ENCODE measurements at places on chromosomes 11 and 22.

DNA sequence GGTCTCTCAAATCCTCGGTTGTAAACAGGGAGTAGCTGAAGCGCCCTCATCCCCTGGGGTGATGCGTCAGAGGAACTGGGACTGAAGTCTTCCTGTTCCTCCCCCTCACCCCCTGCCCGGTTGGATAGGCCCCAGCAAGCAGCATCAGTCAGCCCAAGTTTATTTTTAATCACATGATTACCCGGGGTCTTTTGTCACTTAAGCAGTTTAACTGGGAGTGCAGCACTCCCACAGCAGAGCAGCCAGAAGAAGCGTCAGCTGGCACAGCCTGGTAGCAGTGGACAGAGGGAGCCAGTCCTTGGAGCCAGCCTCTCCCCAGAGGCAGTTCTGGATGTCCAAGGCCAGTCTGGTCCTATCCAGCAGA lies 342.1 kb downstream of the CTTN start:
- DNase-seq: no peak

DNA sequence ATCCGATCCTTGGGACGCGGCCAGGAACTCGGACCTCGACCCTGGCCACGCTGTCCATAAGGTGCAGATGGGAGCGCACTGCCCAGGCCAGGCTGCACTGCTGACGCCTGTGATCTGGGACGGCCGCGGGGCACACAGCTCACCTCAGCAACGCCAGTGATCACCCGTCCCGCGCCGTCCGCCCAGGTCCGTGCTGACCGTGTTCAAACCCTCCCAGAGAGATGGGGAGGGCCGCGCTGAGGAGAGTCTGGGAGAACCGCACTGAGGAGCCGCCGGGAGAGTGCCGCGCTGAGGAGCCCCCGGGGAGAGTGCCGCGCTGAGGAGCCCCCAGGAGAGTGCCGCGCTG lies 636 bp downstream of the KCNQ1OT1 start:
- no peak for DNase-seq

GRCh38 chr11:61980783-61981541 lies 13.5 kb upstream of the FTH1 start:
- DNase-seq: no peak

DNA sequence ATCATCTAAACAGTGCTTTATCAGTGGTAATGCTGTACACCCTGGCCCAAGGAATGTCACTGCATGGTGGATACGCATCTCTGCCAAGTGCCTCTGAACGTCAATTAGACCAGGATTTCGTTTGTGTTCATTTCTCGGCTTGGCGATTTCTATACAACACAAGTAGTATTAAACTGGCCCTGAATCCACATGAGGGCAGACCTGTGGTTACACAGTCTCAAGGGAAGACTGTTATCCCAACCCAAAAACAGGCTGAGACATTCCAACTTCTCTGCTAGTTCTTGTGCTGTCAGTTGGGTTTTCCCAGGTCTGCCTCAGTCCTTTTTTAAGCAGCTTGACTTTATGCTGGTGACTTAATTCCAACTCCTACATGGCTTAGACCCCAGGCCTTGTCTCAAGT lies 58.1 kb downstream of the HIRA start:
- no peak for DNase-seq

DNA sequence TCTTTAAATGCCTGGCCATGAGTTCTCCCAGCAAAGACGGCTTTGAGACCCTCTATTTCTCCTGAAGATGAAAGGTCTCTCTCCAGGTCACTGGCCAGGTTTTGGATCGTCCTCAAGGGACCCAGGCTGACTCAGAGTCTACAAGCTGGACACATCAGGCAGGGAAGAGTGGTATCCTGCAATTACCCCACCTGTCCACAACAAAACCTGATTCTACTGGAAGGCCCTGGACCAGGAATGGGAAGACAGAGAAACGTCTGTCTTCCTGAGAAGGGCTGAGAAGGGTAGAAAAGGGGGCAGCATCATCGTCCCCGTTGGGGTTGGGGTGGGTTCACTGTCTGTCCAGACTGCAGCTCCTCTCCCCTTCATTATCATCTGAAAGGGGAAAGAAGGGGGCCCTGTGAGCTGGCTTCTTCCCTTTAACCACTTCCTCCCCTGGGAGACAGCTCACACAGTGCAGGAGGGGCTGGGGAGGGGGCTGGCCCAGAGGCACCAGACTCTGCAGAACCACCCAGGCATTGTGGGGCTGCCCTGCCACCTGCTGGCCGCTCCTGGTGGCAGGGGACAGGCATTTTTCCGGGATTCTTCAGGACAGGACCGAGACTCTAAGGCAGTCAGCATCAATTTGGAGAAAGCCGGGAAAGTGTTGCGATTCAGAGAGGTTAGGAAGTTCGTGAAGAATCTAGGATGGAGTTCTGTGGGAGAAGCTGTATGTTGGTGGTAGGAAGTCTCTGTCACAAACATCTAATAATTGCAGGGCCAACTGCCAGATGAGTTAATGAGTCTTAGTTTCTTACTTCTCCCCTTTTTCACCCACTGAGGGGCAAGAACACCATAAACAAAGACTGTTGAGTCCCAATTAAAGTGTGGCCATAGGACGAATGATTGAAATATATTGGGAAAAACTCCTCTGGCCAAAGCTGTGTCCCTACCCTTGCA lies 57.6 kb downstream of the SYN3 start:
- DNase-seq: no peak

DNA sequence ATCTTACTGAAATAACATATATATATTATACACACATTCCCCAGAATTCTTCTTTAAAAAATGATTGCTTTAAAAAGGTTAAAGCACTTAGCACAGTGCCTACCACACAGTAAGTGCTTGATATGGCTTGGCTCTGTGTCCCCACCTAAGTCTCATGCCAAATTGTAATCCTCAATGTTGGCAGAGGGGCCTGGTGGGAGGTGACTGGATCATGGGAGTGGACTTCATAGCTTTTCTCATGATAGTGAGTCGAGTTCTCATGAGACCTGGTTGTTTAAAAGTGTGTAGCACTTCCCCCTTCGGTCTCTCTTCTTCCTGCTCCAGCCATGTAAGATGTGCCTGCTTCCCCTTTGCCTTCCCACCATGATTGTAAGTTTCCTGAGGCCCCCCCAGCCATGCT lies 6.2 kb downstream of the CRYAB start:
- DNase-seq: no peak

DNA sequence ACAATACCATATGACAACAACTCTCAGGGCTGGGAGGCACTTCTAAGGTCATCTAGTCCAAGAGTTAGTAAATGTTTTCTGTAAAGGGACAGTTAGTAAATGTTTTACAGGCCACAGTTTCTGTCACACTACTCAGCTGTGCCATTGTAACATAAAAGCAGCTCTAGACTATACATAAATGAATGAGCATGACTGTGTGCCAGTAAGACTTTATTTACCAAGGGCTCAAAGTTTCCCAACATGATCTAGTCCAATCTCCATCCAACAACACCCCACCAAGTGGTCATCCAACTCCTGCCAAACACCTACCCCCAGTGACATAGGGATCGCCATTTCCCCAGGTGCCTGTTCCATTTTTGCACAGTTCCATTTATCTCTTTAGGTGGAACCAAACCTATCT lies 12.1 kb downstream of the SERGEF start:
- DNase-seq: no peak

GRCh38 chr22:43310311-43310710 lies 32.9 kb downstream of the SCUBE1 start:
- DNase-seq: no peak

GRCh38 chr11:134562196-134562595 lies 150.2 kb upstream of the B3GAT1 start:
- DNase-seq: no peak

GRCh38 chr11:68955607-68955958 lies 25.2 kb downstream of the MRGPRD start:
- DNase-seq: no peak

DNA sequence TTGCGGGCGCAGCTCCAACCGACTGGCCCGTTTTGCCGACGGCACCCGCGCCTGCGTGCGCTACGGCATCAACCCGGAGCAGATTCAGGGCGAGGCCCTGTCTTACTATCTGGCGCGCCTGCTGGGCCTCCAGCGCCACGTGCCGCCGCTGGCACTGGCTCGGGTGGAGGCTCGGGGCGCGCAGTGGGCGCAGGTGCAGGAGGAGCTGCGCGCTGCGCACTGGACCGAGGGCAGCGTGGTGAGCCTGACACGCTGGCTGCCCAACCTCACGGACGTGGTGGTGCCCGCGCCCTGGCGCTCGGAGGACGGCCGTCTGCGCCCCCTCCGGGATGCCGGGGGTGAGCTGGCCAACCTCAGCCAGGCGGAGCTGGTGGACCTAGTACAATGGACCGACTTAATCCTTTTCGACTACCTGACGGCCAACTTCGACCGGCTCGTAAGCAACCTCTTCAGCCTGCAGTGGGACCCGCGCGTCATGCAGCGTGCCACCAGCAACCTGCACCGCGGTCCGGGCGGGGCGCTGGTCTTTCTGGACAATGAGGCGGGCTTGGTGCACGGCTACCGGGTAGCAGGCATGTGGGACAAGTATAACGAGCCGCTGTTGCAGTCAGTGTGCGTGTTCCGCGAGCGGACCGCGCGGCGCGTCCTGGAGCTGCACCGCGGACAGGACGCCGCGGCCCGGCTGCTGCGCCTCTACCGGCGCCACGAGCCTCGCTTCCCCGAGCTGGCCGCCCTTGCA lies 1.0 kb downstream of the FJX1 start:
- no peak for DNase-seq

GRCh38 chr22:28116219-28116673 lies 197.2 kb upstream of the PITPNB start:
- DNase-seq: no peak

- no peak for DNase-seq
Measured at GRCh38 chr11:122159173-122159721, 43.2 kb upstream of the BLID start.

DNA sequence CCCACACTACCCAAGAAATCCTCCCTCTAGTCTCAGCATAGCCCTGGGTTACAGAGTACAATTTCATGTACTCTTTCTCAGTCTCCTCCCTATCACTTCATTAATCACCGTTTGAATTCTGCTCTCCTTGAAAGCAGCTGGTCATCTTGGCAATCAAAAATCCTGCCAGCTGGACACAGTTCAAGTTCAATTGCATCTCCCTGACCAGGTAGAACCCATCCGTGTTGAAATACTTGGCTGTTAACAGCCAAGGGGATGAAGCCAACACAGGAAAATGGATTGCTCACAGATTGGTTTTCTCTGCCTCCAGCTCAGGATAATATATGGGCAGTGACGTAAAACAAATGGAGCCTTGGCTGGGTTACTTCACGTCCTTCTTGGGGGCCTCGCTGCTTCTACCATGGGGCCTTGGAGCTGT lies 55.1 kb upstream of the GRK3 start:
- DNase-seq: no peak

DNA sequence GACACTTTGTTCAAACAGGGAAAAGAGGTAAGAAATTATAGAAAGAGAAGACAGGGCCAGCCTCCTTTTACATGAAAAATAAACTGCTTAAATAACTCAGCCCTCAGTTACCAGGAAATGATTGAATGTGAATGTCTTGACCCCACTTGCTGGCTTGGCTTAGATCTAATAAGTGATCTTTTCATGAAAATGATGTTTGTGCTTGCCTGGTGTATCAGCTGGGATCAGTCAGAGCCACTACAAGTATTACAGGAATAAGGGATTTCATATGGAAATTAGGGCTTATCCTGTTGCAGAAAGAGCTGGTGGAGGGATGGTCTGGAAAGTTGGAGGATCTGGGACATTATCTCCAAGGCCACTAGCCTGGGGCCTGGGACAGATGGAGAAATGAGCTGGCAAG lies 51.8 kb downstream of the COMMD9 start:
- DNase-seq: no peak

DNA sequence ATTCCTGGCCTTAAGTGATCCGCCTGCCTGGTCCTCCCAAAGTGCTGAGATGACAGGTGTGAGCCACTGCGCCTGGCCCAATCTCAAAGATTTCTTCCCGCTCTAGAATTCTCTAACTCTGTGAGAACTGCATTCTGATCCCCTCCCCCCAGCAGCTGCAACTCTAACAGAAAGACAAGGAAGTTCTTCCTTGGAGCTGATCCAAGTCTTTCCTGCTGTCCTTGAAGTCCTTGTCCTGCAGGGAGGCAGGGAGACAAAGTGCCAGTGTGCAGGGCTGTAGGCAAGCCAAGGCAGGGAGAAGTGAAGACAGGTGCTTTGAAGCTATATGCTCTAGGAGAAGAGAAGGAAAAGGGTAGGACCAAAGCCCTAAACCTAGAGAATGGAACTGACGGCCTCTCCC lies 9.5 kb upstream of the GGA1 start:
- no peak for DNase-seq

DNA sequence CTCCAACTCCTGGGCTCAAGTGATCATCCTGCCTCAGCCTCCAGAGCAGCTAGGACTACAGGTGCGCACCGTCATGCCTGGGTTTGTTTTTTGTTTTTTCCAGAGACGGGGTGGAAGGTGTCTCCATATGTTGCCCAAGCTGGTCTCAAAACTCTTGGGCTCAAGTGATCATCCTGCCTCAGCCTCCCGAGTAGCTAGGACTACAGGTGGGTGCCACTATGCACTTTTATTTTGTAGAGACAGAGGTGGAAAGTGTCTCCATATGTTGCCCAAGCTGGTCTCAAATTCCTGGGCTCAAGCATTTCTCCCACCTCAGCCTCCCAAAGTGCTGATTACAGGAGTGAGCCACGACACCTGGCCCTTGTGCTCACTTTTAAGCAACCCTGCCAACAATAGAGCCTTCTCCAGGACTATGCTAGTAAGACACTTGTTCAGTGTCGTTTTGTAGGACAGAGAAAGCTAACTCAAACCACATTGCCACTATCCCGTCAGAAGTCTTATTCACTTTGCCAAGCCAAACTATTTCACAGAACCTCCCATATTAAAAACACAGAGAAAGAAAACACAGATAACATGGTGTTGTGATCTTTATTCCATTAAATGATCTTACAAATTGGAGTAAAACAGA lies 9.4 kb upstream of the PLAAT3 start:
- no peak for DNase-seq

DNA sequence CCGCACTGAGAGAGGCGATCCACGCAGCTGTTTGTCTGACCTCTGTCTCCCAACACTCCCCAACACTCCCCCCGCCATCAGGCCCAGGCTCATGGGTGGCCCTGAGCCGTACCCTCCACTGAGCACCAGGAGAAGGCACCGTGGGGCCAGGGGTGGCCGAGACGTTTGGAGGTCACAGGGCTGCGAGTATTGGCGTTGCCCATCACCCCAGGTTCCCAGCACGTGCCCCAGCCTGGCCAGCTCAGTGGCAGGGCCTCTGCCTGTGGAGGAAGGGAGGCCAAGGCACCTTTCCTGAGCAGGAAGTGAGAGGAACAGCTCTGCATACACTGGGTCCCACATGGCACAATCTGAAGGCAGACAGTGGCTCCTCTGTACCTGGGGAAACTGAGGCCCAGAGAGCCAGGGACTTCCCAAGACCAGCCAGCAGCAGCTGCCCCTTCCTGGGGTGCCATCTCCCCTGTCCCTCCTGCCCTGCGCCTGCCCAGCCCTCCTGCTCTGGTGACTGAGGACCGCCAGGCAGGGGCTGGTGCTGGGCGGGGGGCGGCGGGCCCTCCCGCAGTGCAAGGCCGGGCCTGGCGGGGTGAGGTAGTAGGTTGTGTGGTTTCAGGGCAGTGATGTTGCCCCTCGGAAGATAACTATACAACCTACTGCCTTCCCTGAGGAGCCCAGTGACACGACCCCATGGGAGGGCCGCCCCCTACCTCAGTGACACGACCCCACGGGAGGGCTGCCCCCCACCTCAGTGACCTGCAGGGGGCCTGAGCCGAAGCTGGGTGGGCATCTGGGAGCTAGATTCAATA lies 37.0 kb upstream of the PPARA start:
- no peak for DNase-seq

All from cortex of kidney (tissue), 1 donor.